Panc1 (cell line): ENCODE measurements at places on chromosomes 7 and 10. TPM values are rescaled to one million over a fixed set of nuclear protein-coding genes. Genes with fewer than 3 reads are reported as not detected.

DNA sequence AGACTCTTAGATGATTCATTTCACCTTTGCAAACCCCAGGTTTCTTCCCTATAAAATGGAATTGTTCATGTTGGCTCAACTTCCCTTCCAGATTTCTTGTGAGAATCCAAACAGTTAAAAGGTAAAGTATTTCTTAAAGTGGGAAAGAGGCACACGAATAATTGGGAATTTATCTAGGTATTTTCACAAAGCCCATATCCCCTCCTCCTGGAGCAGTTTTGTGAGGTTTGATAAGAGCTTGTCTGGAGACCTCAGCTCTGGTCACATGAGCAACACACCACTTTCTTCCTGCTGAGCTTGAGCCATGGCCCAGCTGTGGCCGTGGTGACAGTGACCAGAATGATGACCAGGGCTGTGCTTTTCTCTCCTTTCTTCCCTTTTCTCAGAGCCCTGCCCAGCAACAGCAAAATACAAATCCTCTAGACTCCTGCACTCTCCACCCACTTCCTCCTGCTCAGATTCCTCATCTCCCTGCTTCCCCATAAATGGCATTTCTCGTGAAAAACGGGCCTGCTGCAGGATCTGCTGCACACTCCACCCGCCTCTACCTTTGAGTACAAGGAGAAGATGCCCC lies 87.7 kb downstream of the PIK3CG start:
- DNase-seq, result no peak

DNA sequence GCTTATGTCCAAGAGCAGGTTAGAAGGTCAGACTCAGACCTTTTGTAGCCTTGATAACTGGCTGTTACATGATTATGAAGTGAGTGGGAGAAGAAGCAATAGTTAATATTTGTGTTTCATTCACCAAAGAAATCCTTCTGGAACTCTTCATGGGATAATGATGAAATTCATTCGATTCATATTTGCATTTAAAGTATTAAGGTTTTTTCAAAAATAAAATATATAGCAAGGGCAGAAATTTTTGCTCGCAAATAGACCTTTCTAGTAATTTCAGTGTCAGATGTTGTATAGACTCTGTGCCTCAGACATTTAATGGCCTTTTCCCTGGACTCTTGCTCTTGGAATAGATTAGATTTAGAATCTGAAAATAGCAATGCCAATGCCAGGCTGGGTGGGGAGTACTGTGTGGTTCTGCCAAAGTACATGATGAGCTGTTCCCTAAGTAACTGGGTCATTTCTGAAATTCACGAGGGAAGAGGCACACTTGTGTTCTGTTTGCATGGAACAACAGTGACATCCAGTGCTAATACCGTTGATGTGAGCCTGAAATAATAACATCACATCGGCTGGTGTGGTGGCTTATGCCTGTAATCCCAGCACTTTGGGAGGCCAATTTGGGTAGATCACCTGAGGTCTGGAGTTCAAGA lies 119.2 kb downstream of the MBL2 start:
- DNase-seq, result no peak

DNA sequence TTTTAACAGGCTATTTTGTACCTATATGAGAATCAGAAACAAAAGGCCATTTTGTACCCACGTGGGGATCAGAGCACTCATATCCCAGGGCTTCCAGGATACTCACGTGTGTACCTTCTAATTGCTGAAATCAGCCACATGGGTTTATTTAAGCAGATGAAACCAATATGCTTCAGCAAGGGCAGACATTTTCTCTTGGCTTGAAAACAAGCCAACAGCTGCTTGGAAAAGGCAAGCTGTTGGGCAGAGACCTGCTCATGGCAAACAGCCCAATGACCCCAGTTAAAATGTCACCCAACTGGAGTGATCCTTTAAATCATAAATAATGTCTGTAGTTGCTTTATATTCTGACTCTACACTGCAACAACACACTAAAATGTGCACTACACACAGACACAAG lies 26.5 kb upstream of the TOMM7 start:
- no peak for DNase-seq

GRCh38 chr7:32588657-32589056 lies 93.4 kb downstream of the AVL9 start:
- DNase-seq, result no peak

- peak; percentile 12 for DNase-seq
Observed at GRCh38 chr7:152617056-152617455, 58.9 kb downstream of the XRCC2 start.

DNA sequence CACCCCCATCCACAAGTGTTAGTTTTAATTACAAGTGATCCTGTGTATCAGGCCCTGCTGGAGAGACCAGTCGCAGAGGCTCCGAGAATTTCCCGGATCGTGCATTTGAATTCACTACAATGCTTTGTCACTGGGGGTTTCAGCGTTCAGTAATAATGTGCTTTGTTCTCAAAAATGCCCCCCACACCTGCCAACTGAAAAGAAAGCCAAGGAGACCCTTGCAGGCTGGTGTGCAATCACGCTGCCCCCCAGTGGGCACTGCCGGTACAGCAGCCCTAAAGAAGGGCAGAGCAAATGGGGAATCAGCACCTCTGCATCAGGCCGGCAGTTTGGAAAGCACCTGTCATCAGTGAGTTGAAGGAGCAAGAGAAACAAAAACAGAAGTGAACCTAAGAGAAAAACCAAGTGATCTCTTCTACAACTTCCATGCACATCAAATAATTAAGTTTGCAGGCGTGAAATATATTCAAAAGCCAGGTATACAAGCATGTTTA lies 177.6 kb downstream of the PARD3 start:
- peak; percentile 45 for DNase-seq

- no peak for DNase-seq
Observed at GRCh38 chr10:6322805-6323204, 120.1 kb downstream of the PFKFB3 start.

- DNase-seq, result no peak
Observed at GRCh38 chr7:158271646-158272045, 316.0 kb downstream of the PTPRN2 start.

- no peak for DNase-seq
Observed at GRCh38 chr10:72334825-72335393, 19.8 kb downstream of the DNAJB12 start.

- DNase-seq, result peak; percentile 38
Observed at GRCh38 chr7:65307651-65308299, 65.9 kb upstream of the ZNF92 start.

GRCh38 chr7:18290223-18290622 lies 205.3 kb upstream of the HDAC9 start:
- no peak for DNase-seq

- no peak for DNase-seq
Observed at GRCh38 chr10:3192856-3193635, 20.5 kb upstream of the PITRM1 start.

DNA sequence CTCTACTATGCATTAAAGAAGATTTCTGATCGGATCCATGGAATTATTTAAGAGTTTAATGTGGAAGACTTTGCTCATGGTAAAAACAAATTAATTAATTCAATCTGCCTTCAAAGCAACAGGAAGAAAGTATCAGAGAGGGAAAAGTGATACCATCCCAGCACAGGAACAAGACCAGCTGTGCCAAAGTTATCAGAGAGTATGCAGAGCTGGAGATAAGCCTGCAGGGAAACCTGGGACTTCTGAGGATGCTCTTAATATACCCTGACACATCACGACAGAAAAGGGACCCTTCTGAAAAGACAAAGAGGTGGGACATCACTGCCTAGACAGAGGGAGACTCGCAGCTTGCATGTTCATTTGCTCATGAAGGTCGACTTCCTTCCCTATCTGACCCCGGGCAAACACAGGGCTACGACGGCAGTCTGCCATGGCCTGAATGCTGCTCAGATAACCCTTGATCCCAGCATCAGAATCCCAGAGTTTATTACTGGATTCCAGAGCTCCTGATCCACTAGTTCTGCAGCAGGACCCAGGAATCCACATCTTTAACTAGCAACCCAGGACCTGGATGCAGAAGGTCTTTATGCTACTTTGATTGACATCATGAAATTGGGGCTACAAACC lies 29.5 kb downstream of the FAM171A1 start:
- no peak for DNase-seq

GRCh38 chr7:106129291-106129690 lies 17.2 kb upstream of the SYPL1 start:
- DNase-seq, result no peak

The NEUROG3 gene
- total RNA-seq, result not detected

The PAPSS2 gene
- 17.1 TPM for total RNA-seq

The XRCC2 gene
- 10.3 TPM for total RNA-seq

The CYP3A7 gene
- not detected for total RNA-seq
